Activated T-cell treated with anti-CD3 and anti-CD28 coated beads for 4 hours (primary cell): ENCODE measurements at places on chromosomes 2 and 18.

DNA sequence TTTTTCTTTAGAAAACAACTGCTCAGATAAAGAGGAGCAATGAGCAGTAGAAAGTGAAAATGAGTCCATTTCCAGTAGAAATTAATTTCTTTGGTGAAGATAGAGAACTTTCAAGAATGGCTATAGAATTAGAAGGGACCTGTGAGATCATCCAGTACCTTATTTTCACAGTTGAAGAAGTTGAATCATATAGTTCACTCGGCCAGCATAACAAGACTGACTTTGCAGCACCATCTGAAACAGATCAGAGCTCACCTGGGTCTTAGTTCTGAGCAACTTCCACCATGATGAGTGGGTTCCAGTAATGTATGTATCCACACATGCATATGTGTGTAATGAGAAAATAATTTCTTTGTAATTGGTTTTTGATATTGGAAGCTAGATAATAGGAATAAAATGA, 58.6 kb downstream of the CERS6 start:
- DNase-seq: no peak

GRCh38 chr2:68176657-68177056, 19.0 kb downstream of the PNO1 start:
- DNase-seq: no peak

DNA sequence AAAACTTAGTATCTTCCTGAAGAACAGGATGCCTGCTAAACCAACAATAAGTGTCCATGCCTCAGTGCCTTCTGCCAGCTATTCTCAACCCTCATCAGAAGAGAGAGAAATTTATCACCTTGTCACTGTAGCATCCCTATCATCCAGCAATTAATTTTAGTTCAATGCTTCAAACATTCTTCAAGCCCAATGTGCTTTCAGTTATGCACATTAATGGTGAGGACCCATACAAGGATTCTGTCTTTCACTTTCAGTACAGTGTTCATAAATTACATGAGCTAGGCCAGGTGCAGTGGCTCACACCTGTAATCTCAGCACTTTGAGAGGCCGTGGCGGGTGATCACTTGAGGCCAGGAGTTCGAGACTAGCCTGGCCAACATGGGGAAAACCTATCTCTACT, 47.0 kb upstream of the MSH6 start:
- DNase-seq: no peak

DNA sequence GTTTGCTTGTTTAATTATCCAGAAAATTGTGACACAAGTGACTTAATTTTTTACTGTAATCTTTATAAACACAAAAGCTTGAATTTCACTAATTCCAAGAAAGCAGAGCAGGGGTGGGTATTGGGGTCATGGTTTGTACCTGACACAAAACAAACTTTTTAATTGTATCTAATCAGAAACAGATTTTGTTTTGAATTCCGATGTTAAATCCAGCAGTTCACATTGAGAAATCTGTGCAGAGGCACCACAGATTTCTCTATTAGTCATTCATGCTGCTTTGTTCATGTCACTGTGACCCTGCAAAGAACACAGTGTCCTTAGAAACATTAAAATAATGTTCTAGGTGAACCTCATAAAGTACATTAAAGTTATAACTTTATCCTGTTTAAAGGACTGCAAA, 443.4 kb downstream of the NYAP2 start:
- DNase-seq: no peak

DNA sequence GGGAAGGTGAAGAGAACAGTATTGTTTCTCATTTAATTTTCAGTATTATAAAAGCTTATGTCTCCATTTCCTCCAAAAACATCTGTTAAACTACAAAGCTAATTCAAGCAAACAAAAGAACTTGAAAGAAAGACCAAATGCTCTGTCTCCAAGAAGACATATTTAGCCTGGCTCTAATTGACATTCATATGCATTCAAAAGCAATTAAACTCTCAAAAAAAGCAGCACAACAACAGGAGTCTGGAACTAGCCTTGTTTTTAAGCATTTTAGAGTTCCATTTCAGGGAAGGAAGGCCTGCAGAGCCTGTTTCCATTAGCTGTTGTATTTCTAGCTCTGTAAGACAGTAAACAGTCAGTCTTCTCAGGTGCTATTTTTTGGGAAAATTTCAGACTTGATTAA, 447.9 kb downstream of the TDRD15 start:
- DNase-seq: no peak

GRCh38 chr2:186274936-186275575, 211.0 kb upstream of the ZC3H15 start:
- no peak for DNase-seq

GRCh38 chr18:36672437-36673344, 156.1 kb downstream of the TPGS2 start:
- DNase-seq: no peak

DNA sequence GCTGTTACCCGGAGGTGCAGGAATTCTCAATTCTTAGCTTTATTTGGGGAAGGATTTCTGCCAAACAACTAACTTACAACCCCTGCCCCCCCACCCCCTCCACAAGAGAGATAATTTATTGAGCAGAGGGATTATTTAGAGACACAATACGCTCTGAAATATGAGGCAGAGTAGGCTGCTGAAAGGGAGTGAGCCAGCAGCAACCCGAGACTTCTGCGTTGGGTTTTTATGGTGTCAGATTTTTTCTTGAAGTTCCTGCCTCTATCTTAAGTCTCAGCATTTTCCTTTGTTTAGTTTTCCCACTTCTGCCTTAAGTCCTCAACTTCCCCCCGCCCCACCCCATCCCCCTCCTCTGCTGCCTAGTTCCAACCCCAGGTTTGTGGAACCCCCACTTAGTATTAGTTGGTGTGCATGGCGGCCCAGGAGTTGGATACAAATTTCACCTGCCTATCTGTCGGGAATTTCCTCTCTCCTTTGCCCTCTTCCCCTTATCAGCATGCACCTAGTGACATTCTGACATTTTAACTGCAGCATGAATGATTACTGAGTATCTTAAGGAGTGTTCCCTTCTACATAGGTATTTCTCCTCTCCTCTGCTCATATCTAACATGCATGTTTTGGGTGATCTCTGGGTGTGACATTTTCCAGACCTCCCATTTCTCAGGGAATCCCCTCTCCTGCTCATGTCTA, 1635.9 kb upstream of the LRRTM1 start:
- DNase-seq: no peak

DNA sequence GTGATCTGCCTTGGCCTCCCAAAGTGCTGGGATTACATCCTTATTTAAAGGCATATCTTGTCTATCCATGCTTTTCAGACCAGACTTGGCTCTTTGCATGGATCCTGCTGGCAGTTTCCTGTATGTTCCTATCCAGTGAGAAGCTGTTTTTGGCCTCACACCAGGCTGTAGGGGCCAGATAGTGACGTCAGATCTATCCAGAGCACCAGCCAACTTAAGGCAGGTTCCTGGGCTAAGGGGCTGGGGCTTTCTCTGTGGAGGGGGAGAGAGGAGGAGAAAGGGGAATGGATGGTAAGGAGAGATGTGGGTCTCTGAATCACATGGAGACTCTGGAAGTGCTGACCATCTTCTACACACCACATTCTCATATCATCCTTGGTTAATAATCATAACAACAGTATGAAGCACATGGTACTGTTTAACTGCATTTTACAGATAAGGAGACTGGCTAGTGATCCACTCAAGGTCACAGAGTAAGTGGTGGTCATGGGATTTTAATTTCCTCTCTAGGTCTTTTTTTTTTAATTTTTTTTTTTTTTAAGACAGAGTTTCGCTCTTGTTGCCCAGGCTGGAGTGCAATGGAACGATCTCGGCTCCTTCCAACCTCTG, 2.0 kb upstream of the FAM117B start:
- no peak for DNase-seq

DNA sequence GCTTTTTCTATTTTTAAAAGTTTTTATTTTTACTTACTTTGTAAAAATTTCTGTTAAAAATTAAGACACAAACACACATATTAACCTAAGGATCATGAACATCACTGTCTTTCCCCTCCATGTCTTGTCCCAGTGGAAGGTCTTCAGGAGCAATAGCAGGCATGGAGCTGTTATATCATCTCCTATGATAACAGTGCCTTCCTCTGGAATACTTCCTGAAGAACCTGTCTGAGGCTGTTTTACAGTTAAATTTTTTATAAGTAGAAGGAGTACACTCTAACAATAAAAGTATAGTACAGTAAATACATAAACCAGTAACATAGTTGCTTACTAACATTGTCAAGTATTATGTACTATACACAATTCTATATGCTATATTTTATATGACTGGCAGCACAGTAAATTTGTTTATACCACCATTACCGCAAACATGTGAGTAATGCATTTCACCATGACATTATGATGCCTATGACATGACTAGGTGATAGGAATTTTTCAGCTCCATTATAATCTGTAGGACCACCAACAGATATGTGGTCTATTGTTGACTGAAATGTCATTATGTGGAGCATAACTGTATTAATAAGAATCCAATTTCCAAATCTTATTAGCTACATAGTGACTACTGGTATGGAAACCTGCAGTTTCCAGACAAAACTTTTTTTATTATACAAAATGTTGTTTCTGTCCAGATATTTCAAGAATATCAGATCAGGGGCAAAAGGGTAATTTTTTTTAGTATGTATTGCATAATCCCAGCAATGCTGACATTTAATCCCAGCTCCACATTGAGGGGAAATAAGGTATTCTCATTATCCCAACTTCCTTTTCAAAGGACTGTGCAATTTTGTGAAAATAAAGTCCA, 337.2 kb upstream of the SLC39A10 start:
- DNase-seq: no peak

- no peak for DNase-seq
Observed at GRCh38 chr2:189486237-189486770, 45.0 kb downstream of the WDR75 start.

GRCh38 chr2:238875471-238876231, 27.8 kb downstream of the TWIST2 start:
- DNase-seq: no peak

DNA sequence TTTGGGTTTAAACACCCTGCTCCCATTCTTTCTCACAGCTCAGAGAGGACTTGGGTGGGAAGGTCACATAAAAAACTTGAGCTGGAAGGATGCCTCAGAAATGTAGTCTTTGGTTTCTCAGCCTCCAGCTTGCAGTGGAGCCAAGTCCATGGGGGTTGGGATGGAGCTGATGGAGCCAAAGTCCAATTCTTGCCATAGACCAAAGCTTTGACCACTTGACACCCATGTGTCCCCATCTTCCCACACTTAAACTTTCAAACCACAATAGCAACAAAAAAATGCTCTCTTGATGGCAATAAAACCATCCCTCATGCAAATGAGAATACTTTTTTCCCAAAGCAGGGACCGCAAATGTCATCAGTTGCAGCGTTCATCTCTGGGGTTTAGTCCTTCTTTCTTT, 14.7 kb upstream of the DAW1 start:
- DNase-seq: no peak

- no peak for DNase-seq
Observed at GRCh38 chr18:45136381-45137086, 455.8 kb downstream of the SETBP1 start.

GRCh38 chr2:60303680-60304079, 249.8 kb downstream of the BCL11A start:
- DNase-seq: no peak

DNA sequence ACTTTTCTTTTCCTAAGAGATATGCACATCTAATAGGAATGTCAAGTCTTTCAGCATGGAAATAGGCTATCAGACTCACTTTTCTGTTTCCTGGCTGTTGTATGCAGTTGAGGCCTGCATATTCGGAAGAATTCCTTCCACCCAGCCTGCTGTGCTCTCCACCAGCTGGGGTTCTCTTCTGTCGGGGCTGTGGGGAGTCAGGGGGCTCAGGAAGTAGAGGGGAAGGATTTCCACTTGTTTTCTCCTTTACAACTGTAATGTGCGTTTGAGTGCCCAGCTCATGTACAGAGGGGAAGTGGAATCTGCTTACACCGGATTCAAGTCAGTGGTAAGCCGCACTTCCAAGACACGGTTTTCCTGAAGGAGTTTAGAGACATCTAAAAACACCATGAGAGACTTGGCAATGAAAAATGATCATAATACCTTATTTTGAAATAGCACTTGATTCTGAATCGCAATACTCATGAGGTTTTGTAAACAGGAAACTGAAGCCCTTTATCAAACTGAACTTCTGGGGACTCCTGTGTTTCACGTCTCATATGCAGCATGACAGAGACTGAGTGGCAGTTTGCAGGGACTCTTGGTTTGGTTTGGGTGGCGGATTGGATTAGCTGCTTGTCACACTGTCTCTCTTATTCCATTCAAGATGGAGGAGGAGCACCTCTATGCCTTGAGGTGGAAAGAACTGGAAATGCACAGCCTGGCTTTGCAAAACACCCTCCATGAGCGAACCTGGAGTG, 90.4 kb downstream of the MTCL1 start:
- DNase-seq: no peak

- no peak for DNase-seq
Observed at GRCh38 chr2:189608795-189609422, 28.3 kb upstream of the SLC40A1 start.

DNA sequence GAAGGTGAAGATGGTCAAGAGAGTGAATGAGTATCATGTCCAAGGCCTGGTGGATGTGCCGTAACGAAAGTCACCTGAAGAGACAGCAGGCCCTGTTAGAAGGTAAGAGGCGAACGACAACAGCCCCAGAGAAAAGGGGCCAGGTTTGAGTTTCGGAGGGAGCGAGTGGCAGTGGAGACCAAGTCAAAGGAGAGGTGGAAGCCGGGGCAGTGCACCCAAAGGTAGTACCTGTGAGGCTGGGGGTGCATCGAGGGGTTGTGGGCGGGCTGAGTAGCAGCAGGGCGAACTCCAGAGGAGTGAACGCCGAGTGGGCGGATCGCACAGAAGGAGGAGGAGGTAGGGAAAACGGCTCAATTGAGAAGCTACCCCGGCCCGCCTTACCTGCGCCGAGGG, 358 bp downstream of the USP37 start:
- peak; percentile 67 for DNase-seq
